HT-29 (cell line): ENCODE measurements at places on chromosomes 1 and 21. TPM values are rescaled to one million over a fixed set of nuclear protein-coding genes. Genes with fewer than 3 reads are reported as not detected.

DNA sequence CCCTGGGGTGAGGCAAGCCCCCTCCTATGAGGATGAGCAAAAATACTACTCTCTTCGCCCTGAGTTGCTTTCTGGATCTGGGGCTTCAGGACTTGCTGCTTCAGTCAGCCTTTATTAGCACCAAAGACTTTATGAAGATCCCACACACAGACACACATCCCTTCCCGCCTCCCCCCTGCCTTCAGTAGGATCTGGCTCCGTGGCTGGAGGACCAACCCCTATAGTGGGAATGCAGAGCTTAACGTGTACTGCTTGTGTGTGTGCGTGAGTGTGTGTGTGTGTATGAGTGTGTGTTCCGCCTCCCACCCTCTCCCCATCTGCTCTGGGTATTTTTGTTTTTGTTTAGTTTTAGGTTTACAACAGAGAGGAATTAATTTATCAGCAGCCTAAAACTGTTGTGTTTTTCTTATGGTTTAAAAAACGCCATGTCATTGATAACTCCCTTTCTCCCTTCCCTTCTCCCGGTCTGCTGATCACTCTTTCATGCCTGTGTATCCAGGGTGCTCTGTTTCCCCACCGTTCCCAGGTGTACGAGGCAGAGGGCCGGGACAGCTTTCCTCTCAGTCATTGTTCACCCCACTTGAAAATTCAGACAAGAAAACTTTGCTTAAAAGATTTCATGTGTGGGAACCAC is 27.5 kb upstream of the ZFP69B start:
- DNase-seq, result no peak

DNA sequence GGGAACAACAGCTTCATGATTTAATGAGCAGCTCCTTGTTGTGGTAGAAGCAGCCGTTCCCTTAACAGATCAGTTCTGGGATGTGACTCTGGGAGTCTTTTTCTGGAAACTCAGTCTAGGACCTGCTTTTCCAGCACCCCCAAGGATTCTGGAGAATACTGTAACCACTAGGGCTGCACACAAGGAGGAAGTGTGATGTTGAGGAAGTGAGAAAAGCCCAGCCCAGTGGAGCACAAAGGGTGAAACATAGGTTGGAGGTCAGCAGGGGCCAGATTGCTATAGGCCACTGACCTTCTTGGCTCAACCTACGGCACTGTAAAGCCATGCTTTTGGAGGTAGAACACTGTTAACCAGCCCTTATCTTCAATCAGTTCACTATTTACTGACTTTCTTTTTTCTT is 10.1 kb upstream of the PLA2G5 start:
- DNase-seq, result no peak

The UBIAD1 gene
- total RNA-seq, result 15.9 and 18.1 TPM in 2 replicates

DNA sequence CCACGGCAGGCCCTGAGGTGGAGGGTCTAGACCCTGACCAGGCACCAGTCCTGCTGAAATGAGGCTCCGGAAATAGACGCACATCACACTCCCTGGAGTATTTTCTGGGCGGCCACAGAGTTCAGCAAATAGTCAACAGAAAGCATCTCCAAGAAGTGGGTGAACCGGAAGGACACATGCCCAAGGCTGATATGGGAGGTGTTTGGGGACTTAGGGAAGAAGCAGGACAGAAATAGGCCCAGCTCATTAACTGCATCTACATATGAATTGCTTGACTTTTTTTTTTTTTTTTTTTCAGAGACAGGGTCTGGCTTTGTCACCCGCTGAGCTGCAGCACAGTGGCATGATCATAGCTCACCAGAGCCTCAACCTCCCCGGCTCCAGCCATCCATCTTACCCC is 36.5 kb upstream of the GPR157 start:
- peak; percentile 48 for DNase-seq

The CHIT1 gene
- total RNA-seq, result not detected in 2 replicates
